Neural progenitor cell (in vitro differentiated cells): ENCODE measurements at places on chromosomes 1 and 21. TPM values are rescaled to one million over a fixed set of nuclear protein-coding genes. Genes with fewer than 3 reads are reported as not detected.

- DNase-seq: peak; percentile 20
These were observed 27.4 kb downstream of the DUSP10 start for GRCh38 chr1:221714227-221715152.

DNA sequence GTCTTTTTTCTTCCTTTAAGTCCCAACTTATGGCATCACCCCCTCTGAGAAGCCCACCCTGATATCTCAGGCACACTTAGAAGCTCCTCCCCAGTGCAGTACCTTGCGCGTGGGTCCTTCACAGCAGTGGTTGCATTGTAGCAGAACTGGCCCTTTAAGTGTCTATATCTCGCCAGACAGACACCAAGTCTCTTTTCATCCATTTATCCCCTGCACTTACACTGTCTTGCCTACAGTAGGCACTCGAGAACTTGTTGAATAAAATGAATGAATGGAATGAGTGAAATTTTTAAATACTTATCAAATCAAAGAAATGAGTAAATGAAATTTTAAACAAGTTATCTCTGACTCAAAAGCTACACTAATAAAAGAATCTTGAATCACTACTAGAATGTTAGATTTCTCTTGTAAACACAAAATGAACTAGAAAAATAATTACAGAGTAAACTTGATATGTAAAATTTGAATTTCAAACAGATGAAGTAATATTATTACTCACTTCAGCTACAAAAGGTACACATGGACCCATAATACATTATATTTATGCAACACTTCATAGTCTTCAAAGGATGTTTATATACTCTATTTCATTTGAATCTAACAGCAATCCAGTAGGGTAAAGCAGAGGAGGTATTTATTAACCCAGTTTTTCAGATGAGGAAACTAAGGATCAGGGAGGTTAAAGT is 54.7 kb upstream of the MAN1A2 start:
- peak; percentile 21 for DNase-seq

SPRR1B gene
- not detected in 2 replicates for total RNA-seq

GRCh38 chr21:26470351-26471098 is 102.6 kb downstream of the CYYR1 start:
- no peak for DNase-seq

CFAP141 gene
- not detected in 2 replicates for total RNA-seq
